ENCODE measurements at places on chromosomes 12 and 14.

GRCh38 chr12:109356577-109356976 lies 8.9 kb downstream of the MYO1H start:
- DNase-seq: no peak

- no peak for DNase-seq
Observed at GRCh38 chr14:75523771-75524171, 1.5 kb downstream of the BATF start.

- no peak for DNase-seq
Observed at GRCh38 chr14:92692822-92693226, 55.6 kb downstream of the LGMN start.

- DNase-seq: no peak
Observed at GRCh38 chr14:66041582-66041981, 444.6 kb upstream of the CCDC196 start.

DNA sequence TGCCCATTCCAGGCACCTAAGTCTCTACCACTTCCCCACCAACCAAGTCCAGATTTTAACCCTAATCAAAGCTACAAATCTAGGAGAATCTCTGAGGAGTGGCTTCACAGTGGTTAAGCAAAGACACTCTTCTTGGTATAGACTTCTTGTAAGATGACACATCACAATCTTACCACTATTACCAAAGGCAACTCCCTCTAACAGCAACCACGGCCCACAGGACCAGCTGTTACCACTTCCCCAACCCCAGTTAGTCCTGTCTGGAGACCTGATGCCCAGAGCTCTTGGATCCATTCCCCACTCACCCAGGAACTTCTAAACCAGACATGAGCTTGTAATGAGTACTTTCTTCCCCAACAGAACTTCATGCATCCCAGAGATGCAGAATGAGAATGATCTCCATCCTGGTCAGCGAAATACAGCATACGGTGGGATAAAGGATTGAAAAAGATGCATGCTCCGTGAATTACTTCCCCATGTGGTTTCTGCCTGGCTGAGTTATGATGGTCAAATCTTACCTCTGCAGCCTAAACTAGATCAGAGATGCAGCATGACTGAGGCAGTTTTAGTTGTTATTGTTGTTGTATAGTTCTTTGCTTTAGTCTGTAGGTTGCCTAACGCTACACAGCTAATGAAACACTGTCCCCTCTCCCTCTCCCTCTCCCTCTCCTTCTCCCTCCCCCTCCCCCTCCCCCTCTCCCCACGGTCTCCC lies 87.7 kb upstream of the FOXN3 start:
- no peak for DNase-seq

DNA sequence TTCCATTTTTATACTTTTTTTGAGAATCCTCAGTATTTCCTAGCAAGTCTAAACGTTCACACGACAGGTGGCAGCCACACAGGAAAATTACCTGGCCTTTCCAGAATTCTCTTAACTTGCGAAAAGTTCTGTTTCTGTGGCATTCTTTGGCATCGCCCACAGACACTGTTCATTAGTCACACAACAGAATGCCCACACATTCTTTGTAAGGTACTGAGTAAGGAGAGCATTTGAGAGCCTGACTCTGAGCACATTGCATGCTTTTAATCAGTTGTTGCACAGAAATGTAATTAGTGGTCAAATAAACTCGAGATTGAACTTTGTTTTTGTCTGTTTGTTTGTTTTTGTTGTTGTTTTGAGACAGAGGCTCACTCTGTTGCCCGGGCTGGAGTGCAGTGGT lies 52.4 kb downstream of the LMNTD1 start:
- DNase-seq: no peak

- DNase-seq: no peak
Observed at GRCh38 chr14:37580146-37580545, 14.9 kb downstream of the FOXA1 start.

DNA sequence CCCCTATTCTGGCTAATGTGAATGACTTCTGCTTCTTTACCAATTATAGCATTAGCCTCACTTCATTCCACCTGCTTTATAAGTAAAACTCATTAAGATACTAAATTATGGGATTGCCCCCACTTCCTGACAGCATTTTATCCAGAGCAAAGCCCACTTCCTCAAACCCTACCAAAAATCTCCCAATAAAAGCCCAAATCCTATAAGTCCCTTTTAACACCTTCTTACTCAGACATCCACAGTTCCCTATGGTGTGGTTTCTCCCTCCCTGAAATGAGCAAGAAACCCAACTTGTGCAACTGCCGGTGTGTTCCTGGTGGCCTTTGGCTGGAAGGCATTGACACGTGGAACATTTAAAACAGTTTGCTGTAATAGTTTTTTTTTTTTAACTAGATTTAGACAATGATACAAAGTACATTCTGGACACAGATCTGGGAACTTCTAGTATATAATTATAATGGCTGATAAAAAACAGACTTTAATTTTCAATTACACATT lies 53.1 kb downstream of the BRMS1L start:
- no peak for DNase-seq

GRCh38 chr12:44812062-44812461 lies 64.1 kb downstream of the NELL2 start:
- no peak for DNase-seq

- DNase-seq: no peak
Observed at GRCh38 chr14:63795532-63795931, 57.3 kb upstream of the SYNE2 start.

- no peak for DNase-seq
Observed at GRCh38 chr12:60263161-60263560, 667.3 kb downstream of the SLC16A7 start.

DNA sequence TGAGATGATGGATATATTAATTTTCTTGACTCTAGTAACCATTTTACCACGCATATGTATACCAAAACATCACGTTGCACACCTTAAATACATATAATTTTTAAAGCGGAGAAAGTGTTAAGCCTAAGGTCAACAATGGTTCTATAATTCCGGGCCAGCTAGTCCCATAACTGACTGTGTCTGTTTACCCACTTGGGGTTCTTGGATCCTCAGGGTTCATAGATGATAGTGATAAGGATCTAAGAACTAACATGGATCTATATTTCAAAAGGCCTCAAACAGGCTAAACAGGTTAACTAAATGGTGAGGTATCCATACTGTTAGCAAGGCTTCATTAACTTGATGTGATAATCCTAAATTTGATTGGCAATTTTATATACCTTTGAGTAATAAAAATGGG lies 9.8 kb downstream of the SLC38A1 start:
- no peak for DNase-seq

- DNase-seq: no peak
Observed at GRCh38 chr14:50524731-50525515, 7.4 kb downstream of the MAP4K5 start.

DNA sequence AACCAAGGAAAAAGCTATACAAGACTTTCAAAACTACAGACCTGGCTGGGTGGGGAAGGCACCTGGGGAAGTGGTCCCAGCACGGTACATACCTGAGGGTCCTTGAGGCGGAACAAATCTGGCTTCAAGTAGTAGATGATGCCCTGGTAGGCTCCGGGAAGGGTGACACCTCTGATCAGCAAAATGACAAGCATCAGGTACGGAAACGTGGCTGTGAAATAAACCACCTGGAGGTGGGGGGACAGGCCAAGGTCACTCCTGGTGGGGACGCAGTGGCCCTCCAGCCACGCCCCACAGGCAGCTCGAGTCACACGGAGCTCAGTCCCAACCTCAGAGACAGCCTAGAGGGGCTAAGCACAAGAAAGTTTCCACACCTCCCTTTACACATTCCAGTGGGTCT lies 15.3 kb downstream of the SLC6A12 start:
- DNase-seq: no peak

GRCh38 chr12:112353393-112353792 lies 28.8 kb downstream of the HECTD4 start:
- no peak for DNase-seq

GRCh38 chr14:71005076-71005475 lies 97.8 kb downstream of the PCNX1 start:
- no peak for DNase-seq

DNA sequence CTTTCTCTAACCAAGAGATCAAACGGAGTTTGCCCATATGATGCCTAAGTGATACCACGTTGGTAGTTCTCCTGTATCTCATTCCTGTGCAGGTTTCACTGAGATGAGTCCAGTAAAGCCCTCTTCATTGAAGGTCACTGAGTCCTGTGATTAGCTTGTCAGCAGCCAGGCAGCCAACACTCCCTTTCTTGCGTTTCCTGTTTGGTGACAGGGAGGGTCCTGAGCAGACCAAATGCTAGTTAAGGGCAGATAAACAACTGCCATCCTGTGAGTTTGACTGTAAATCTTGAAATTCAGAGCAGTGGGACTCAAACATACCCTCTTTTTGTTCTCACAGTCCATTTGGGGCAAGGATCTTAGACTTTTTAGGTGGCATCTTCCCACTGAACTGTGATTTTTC lies 39.4 kb downstream of the ZNF641 start:
- no peak for DNase-seq
